ENCODE measurements at places on chromosomes 1 and 21. TPM values are rescaled to one million over a fixed set of nuclear protein-coding genes. Genes with fewer than 3 reads are reported as not detected.
A peak's percentile ranks its signal among the peaks of the same experiment; 100 is the strongest.

GRCh38 chr1:207925210-207925609 lies 14.3 kb upstream of the CD34 start:
- H3K4me3 ChIP-seq, result no peak overlapping the region
- peaks cover 15% of the 10 kb centered on the region for H3K4me1 ChIP-seq
- DNase-seq, result peak; percentile 63
- no peaks in the 10 kb centered on the region for H3K27me3 ChIP-seq
- H3K27ac ChIP-seq, result no peak overlapping the region

- peaks cover 5% of the 10 kb centered on the region for H3K4me1 ChIP-seq
- H3K4me3 ChIP-seq, result no peak overlapping the region
- H3K27me3 ChIP-seq, result no peaks in the 10 kb centered on the region
- no peak for DNase-seq
- H3K36me3 ChIP-seq, result no peaks in the 10 kb centered on the region
Observed at GRCh38 chr1:238488401-238488800, 597.7 kb upstream of the ZP4 start.

DNA sequence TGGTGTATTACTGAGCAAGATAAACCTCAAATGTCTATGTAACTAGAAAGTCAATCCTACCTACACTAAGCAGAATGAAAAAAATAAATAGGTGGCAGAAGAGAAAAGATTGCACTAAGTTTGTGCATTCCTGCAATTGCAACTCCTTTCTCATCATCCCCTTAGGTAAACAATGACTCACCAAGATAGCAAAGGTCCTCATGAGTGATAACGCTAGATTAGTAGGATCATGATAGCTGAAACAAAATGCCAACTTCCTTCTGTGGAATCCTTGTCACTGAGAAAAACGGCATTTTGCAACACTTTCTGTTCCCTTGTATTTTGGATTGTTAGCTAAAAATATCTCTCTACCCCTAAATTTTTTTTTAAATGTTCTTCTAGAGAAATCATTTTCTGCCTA lies 20.0 kb upstream of the FCER1A start:
- H3K27ac ChIP-seq, result no peak overlapping the region
- peak; percentile 10 for DNase-seq
- no peak overlapping the region for H3K4me3 ChIP-seq
- H3K4me1 ChIP-seq, result no peaks in the 10 kb centered on the region
- H3K36me3 ChIP-seq, result no peaks in the 10 kb centered on the region
- H3K27me3 ChIP-seq, result no peaks in the 10 kb centered on the region

Gene FCRL6
- not detected for polyA plus RNA-seq

Measured in GM23338 (cell line).